Muscle of back (tissue), 13 donors: ENCODE measurements at places on chromosomes 7 and 10. TPM values are rescaled to one million over a fixed set of nuclear protein-coding genes. Genes with fewer than 3 reads are reported as not detected.

The MMS19 gene
- polyA plus RNA-seq = 70.8 TPM

DNA sequence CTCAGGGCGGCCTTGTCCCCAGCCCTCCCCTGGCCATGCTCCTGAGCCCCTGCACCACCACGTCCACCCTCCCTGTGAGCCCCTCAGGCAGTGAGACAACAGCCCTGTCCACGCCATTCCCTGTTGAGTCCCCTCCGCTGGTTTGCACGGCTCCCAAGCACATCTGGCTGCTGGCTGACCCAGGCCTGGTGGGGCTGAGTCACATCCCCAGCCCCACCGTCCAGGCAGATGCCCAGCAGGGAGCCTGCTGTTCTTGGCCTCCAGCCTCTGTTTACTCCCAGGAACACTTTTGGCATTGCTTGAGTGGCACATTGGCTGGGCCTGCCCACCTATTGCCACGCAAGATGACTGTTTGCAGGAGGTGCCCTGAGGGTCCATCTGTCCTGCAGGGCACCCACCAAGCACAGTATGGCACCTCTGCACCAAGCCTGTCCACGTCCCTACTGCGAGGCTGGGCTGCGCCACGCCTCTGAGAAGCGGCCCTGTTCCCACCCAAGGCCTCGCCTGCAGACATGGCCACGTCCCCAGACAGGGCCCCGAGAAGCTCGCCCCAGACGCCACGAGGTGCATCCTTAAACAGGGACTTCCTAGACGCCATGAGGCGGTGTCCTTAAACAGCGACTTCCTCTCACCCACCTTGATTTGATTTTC lies 48.4 kb upstream of the INPP5A start:
- DNase-seq = no peak

DNA sequence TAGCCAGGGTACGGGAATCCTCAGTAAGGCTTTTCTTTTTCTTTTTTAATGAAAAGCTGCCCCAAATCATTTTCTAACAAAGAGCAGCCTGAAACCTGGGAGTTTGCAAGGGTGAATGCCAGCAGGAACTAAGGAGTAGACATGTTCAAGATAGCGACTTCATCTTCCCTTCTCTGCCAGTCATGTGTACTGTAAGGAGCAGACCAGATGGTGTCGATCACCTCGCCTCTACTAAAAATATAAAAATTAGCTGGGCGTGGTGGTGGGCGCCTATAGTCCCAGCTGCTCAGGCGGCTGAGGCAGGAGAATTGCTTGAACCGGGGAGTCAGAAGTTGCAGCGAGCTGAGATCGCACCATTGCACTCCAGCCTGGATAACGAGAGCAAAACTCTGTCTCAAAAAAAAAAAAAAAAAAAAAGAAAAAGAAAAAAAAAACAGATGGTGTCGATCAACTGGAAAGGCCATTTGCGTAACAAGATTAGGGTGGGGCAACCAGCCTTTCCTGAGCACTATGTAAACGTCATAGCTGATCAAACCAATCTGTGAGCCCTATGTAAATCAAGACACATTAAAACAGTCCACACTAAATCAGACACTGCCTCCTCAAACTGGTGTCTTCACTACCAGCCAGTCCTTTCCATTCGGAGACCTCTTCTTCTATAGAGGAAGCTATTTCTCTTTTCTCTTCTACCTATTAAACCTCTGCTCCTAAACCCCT lies 33.8 kb downstream of the NOLC1 start:
- DNase-seq = no peak

The ATG9B gene
- polyA plus RNA-seq = 1.4 TPM

DNA sequence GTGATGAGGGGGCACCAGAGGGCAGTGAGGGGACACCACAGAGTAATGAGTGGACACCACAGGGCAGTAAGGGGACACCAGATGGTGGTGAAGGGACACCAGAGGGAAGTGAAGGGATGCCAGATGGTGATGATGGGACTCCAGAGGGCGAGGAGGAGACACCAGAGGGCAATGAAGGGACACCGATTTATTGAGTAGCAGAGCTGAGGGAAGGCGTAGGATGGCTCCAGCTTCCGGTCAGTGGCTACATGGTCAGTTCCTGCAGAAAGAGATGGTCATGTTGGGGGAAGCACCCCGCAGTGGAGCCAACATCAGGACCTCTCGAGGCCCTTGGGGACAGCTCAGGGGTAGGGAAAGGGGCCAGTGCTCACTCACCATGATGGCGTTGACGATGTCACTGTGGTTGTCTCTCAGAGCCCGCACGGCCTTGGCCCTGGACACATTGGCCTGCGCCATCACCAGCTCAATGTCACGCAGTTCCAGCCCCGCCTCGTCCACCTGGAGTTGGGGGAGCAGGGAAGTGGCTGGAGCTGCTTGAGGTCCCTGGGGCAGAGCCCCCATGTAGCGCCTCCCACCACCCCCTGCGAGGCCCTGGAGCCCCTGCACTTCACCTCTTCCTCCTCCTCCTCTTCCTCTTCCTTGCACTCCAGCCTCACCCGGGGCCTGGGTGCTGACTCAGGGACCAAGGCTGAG lies 8.4 kb downstream of the NACAD start:
- DNase-seq = no peak

GRCh38 chr7:135811506-135811905 lies 62.9 kb upstream of the FAM180A start:
- no peak for DNase-seq

The CHRM2 gene
- polyA plus RNA-seq = 1.0 TPM

The KCND2 gene
- 1.5 TPM for polyA plus RNA-seq

- DNase-seq = no peak
Measured at GRCh38 chr7:153454306-153454705, 597.9 kb upstream of the DPP6 start.

GRCh38 chr10:25288181-25288580 lies 113.4 kb downstream of the GPR158 start:
- DNase-seq = peak; percentile 2

GRCh38 chr10:112956631-112957350 lies 6.7 kb downstream of the TCF7L2 start:
- DNase-seq = peak; percentile 69

GRCh38 chr10:76205361-76205760 lies 773.9 kb downstream of the LRMDA start:
- DNase-seq = no peak

The PNLIP gene
- not detected for polyA plus RNA-seq

- DNase-seq = peak; percentile 35
Measured at GRCh38 chr7:106679153-106679931, 18.4 kb upstream of the CCDC71L start.

The SLIT1 gene
- polyA plus RNA-seq = 1.1 TPM

The LIPK gene
- polyA plus RNA-seq = not detected

- DNase-seq = peak; percentile 37
Measured at GRCh38 chr10:8049045-8049864, 5.2 kb upstream of the GATA3 start.

The INHBA gene
- polyA plus RNA-seq = 12.2 TPM

The CCSER2 gene
- 59.2 TPM for polyA plus RNA-seq

- no peak for DNase-seq
Measured at GRCh38 chr10:87861566-87861952, 1.8 kb downstream of the KLLN start.

The GIMAP1 gene
- 2.9 TPM for polyA plus RNA-seq

DNA sequence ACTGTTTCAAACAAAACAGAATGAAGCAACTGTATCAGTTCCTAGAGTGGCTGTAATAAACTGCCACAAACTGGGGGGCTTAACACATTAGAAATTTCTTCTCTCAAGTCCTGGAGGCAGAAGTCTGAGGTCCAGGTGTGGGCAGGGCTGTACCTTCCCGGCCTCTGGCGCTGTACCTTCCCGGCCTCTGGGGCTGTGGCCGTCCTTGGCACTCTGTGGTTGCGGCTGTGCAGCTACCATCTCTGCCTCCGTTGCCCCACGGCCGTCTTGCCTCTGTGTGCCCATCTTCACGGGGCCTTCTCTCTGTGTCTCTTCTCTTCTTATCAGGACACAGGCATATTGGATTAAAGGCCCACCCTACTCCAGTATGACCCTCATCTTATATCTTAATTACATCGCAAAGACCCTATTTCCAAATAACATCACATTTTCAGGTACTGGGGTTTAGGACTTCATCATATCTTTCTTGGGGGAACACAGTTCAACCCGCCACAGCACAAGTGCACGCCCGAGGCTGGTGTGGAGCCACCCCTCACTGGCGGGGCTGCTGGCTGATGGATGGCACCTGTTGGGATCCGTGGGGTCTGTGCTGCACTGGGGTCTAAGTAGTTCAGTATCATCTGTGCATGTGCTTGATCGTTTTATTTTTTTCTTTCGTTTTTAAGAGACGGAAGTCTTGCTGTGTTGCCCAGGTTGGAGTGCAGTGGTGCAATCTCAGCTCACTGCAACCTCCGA lies 123.2 kb downstream of the ACTR3B start:
- DNase-seq = no peak

DNA sequence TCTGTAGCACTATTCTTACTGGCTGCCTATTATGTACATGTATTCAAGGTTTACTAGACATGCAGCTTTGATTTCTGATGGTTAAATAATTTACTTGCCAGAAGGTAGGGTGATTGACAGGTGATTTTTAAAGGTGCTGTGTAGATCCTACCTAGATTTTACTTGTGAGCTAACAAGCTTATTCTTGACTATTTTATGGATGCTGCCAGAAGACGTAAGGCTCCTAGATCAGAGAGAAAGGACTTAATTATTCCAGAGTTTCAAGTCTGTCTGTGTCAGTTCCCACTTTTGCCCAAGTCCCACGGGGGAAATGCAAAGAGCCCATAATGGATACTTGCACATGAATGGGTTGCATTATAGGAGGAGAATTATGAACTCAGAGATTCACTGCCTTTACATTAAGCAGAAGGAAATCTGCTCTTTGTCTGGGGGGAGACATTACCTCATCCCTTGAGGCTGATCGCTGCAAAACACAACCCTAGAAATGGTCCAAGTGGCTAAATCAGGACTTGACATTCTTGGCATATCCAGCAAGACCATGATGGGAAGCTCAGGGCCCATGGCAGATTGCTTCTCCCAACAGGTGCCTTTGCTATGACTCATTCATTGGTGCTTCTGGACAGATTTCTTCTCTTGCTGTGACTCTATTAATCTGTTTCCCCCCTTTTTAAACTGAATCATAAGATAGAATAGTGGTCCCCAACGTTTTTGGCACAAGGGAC lies 32.1 kb downstream of the GPR158 start:
- DNase-seq = no peak
